ENCODE measurements at places on chromosomes 2 and 18.

GRCh38 chr2:152046940-152047339, 51.9 kb downstream of the CACNB4 start:
- no peak for DNase-seq

DNA sequence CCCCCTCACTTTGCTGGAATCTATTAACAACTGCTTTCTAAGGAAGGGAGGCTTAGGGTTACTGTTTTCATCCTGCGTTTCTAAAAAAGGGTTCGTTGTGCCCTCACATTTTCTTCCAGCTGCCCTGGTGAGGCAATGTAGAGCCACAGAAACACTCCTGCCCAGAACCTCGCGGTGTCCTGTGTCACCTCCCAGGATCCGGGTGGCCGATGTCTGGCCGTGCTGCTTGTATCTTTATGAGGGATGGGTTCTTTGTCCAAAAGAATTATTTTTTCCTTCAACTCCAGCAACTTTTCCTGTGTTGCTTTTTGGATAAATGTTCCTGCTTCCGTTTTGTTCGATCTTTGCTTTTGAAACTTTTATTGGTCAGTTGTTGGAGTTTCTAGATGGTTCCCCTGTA, 291.8 kb upstream of the HS6ST1 start:
- no peak for DNase-seq

DNA sequence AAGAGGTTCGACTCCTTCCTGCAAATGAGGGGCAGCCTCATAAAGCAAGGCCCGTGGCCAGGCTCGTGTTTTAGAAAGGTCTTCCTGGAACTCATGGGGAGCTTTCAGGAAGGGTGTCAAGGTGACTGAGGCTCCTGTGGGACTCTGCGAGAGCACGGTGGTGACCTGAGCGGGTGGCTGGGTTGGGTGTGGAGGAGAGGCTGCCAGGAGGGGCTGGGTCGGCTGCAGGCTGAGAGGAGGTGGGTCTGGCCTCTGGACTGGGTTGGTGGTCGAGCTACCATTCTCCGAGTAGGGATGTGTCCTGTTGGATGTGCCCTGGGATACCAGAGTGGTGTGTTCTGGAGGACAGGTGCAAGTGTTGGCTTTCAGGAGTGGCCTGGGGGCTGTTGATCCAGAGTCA, 86.4 kb downstream of the DGKD start:
- DNase-seq: no peak

DNA sequence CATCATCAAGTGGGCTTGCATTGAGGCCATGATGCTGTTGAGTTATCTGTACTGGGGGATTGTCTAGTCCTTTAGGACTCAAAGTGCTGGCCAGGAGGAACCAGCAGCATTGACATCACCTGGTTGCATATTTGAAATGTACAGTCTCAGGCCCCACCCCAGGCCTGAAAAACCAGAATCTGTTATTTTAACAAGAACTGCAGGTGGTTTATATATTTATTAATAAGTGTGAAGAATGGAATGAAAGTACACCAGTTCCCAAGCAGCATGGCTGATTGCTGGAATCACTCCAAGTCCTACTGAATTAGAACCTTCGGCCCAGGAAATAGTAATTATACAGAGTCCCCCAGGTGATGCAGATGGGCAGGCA, 2.8 kb downstream of the IL1F10 start:
- DNase-seq: no peak

Measured in NCI-H1436 treated with DMSO at 0.1 percent for 48 hours (cell line).